ENCODE measurements at places on chromosomes 6 and 20. TPM values are rescaled to one million over a fixed set of nuclear protein-coding genes. Genes with fewer than 3 reads are reported as not detected.

The STXBP5 gene
- 23.4 TPM for total RNA-seq

The SRSF12 gene
- total RNA-seq, result not detected

The BEND6 gene
- total RNA-seq, result not detected

The IMPG1 gene
- total RNA-seq, result not detected

The PDE10A gene
- not detected for total RNA-seq

The UBD gene
- not detected for total RNA-seq

All from activated naive CD8-positive, alpha-beta T cell treated with anti-CD3 and anti-CD28 coated beads, Interleukin-2, amount 10 ng/mL, durations not matched to agents 7 days and 5 days (primary cell).